ENCODE measurements at places on chromosomes 3 and 15.

DNA sequence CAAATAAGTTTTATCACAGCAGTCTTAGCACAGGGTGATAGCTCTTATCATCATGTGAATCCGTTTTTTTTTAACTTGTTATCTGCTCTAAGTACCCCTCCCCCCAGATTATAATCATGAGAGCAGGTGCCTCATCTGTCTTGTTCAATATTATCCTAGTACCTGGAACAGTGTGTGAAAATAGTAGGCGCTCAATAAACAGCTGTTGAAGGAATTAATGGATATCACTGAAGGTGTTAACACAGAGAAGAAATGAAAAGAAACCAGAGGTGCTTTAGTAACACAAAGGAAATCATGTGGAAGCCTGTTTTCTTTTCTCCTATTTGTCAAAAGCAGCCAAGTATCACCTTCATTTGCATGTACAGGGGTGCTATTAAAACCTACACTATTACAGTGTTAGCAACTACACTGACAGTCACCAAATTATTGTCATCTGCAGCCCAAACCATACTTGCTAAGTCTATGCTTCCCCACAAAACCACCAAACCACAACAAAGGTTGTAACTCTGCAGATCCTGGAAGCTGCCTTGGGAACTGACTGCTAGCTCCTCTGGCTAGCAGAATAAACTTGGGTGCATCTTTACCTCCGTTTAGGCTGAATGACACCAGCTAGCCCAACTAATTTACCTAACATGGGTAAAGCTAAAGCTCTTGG, 2.9 kb downstream of the XPC start:
- DNase-seq, result no peak

- peak; percentile 51 for DNase-seq
Observed at GRCh38 chr3:15557511-15557946, 36.0 kb upstream of the COLQ start.

- no peak for DNase-seq
Observed at GRCh38 chr15:100730655-100731266, 128.4 kb downstream of the ASB7 start.

GRCh38 chr3:46276497-46277099, 34.3 kb downstream of the CCR3 start:
- peak; percentile 50 for DNase-seq

GRCh38 chr15:59355730-59356129, 16.9 kb downstream of the MYO1E start:
- no peak for DNase-seq

GRCh38 chr3:169929830-169930519, 18.6 kb downstream of the SAMD7 start:
- no peak for DNase-seq

DNA sequence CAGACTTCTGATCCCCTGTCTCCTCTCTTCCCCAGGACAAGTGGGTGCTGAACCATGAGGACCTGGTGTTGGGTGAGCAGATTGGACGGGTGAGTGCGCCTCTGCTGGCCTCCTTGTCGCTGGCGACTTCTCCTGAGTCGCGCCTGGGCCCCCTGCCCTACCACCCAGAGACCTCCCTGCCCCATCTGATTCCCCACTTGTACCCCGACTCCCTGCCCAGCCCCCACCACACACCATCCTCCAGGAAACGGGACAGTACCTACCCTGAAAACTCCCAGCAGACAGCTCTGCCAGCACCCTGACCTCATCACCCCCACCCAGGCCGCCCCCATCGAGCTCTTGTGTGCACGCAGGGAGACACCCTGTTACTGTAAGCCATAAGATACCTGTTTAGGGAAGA, 7.7 kb downstream of the FES start:
- no peak for DNase-seq

- DNase-seq, result no peak
Observed at GRCh38 chr3:97689111-97689510, 75.4 kb upstream of the ARL6 start.

DNA sequence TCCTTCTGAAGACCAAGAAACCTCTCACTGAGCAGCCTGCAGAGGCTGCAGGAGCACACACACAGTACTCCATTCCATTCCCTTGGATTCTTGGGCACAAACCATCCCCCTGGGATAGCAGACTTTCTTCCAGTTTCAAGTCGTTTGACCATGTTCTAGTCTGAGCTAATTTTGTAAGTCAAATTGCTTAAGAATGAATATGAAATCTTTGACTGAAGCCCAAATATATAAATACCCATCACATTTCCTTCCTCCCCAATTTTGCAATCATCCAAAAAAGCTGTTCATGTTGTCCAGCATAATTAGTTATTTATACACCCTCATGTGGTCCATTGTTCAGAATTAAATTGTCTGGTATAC, 231.2 kb upstream of the TPRG1 start:
- no peak for DNase-seq

DNA sequence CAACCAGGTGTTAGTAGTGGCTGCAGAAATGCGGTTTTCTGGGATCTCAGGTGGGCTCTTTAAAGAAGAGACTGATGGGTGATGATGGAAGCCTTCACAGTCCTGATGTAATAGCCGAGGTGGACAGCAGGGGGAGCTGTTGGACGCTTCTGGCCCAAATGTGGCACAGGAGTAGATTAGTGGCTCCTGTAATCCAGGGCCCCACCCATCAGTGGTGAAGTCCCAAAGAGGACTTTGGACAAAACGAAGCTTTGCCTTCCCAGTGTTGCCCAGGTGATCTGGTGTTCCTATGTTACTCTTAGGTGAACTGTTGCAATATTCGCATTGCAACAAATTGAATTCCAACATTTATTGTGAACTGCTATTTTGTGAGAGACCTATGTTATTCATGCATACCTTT, 31.8 kb upstream of the MYZAP start:
- DNase-seq, result peak; percentile 83

DNA sequence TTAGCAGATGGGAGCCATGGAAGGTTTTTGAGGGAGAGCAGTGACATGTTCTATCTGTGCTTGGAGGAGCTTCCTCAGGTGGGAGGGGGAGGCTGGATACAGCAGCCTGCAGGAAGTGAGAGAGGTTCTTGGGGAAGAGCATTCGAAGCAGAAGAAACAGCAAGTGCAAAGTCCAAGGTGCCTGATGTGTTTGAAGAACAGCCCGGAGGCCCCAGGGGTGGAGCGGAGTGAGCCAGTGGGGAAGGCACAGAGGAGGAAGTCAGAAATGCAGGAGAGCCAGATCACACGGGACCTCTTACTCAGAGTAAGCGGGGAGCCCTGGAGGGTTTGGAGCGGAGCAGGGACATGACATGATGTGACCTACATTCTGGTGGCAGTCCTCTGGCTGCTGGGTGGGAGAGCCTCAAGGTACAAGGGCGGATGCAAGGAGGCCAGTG, 10.8 kb downstream of the ITGA11 start:
- no peak for DNase-seq

GRCh38 chr3:119161240-119161639, 12.2 kb upstream of the UPK1B start:
- no peak for DNase-seq

All from WERI-Rb-1 (cell line).